ENCODE measurements at places on chromosomes 6 and 20.

DNA sequence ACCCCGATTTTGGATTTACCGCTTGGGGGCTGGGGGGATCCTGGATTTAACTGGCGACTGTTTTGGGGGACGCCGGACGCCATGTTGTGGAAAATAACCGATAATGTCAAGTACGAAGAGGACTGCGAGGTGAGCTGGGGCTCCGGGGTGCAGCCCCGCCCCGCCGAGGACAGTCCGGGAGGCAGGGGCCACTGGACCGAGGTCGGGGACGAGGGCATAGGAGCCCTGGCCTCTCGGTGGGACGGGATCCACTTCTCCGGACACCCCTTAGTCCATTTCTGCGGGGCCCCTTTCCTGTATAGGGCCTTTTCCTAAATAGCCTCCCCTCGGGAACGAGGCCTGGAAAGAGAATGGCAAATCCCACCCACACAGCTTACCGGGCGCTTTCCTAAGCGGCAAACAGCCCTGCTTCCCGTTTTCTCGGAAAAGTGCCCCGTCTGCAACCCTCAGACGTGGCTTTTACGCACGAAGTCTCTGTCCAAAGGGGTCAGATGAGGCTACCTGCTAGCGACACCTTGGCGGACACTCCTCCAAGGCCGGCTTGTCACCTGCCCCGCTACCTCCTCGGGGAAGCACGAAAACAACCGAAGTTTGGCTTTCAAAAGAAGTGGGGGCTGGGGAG, 469 bp downstream of the TFAP2C start:
- no peak for DNase-seq

DNA sequence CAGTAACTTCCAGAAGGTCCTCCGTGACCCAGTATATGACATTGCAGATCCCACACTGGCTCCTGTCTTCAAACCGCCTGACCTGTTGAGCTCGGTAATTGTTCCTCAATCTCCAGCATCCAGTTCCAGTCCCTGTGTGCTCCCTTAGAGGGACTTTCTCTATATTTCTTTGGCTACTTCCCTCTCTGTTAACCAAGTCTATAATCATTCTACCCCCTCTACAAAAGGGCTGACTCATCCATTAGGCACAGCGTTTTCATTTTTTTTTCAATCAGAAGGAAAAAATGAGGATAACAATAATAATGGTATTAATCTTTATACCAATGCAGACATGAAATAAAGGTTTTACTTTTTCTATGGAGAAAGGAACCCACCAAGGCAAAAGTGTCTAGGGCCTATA, 69.3 kb downstream of the FAM229B start:
- DNase-seq, result no peak

GRCh38 chr6:111499269-111499793, 16.3 kb upstream of the REV3L start:
- DNase-seq, result no peak

DNA sequence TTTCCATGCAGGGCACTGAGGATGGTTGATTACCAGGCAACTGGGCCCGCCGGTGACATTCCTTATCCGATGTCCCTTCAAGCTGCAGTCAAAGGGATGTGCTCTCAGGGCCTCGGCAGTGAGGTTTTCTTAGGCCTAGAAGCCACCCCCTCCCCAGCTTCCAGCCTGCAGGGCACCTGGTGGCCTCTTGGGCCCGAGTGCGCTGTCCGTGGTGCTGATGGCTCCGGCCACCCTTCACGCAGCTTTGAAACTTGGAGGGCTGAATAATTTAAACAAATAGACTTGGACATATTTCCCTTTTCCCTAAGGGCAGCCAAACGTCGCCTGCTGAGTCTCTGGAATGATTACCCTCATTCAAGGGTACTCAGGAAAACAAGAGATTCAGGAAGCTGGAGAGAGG, 8.9 kb upstream of the MLN start:
- DNase-seq, result peak; percentile 20

DNA sequence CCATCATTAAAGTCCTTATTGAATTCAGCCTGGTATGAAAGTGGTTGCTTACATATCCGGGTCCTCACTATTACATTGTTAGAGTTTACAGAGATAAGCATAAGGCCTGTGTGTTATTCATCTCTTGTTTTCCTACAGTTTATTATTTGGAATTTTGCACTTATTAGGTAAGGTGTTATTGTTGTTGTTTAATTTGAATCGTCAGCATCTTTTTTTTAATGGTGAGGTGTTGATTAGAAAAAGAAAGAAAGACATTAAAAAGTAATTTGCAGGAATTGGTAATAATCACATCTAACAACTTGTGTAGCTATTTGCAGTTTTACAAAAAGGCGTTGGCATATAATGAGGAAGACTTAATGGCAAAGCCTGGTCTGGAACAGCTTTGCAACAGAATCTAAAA, 158.6 kb downstream of the SAMD5 start:
- no peak for DNase-seq

DNA sequence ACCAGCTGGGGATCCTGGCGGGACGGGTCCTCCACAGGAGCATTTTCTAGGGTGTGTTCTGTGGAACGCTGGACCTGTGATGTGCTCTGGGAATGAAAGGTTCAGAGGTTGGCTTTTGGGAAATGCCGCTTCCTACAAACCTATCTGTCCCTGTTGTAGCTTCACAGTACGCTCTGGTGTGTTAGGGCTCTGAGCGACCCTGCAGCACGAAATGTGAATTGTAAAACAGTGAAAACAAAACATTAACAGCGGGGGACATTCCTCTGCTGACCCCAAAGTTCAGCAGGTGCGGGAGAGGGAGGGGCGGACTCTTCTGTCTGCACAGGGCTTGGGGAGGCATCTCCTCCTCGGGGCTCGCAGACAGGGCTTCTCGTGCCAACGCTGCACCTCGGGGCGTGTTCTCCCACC, 155.9 kb downstream of the NRN1 start:
- DNase-seq, result no peak

GRCh38 chr6:34207695-34208443, 28.8 kb upstream of the HMGA1 start:
- DNase-seq, result no peak

- no peak for DNase-seq
Observed at GRCh38 chr6:79186564-79186963, 47.9 kb downstream of the HMGN3 start.

DNA sequence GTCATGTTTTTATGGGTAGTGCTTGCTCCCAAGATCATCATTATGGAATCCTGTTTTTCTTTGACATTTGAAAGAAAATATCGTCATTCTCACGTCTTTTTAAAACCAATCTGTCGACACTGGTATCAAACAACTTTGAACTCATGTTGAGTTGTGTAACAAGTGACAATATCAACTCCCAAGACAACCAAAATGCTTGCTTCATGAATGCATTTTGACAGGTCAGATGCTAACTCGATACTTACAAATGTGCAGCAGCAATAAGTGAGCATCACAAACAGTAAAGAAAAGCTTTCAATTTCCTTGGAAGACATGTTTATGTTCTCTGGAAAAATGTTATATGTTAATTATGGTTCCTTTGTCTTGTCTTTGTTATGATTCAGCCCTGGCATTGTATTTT, 125.9 kb downstream of the EPHA7 start:
- no peak for DNase-seq

GRCh38 chr6:117267766-117268534, 2.6 kb downstream of the VGLL2 start:
- DNase-seq, result no peak

- no peak for DNase-seq
Observed at GRCh38 chr6:30998785-30999184, 11.5 kb upstream of the MUC22 start.

- DNase-seq, result no peak
Observed at GRCh38 chr20:8150591-8150990, 18.5 kb downstream of the PLCB1 start.

DNA sequence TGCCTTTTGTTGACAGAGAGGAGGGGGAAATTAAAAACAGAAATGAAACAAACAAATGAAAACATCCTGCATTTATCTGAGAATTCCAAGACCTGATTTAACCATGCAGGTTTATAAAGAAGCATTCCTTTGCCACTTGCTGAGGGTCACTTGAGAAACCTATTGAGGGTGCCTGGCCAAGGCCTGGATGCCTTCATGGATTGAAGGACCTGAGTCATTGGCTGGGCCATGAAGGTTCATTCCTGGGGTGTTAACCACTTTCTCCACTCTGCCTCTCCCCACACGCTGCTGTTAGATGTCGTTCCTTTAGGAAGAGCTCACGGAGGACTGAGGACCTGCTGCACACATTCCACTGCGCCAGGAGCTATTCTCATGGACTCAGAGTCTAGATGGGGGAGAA, 49.7 kb downstream of the DAAM2 start:
- DNase-seq, result no peak

DNA sequence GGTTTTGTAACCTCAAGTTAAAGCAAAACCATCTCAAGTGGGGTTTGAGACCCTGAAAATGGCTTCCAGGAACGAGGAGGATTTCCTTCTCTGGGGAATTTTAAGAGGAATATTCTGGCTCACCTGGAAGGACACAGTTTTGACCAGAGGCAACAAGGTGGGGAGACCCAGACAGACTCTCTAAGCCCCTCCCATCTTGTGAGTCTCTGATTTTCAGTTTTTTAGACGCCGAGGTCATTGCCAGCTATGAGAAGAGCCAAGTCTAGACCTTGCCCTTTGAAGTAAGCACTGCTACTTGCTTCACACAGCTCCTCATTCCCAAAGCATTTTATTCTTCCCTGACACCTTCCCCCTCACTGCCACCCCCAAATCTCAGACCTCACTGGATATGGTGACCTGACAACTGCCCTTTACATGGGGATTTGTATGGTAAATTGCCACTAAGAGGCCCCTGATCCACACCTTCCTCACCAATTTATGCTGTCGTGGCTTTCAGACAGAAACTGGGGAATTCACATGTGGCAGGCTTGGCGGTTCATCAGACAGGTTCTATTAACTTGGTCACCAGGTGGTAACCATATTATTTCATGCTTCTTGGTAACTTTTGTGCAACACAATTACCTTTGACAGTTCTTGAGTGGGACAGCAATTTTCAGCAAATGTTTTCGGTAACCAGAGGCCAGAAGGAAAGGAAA, 116.2 kb downstream of the ISM1 start:
- DNase-seq, result no peak

- DNase-seq, result no peak
Observed at GRCh38 chr6:28534306-28534705, 8.6 kb downstream of the GPX5 start.

DNA sequence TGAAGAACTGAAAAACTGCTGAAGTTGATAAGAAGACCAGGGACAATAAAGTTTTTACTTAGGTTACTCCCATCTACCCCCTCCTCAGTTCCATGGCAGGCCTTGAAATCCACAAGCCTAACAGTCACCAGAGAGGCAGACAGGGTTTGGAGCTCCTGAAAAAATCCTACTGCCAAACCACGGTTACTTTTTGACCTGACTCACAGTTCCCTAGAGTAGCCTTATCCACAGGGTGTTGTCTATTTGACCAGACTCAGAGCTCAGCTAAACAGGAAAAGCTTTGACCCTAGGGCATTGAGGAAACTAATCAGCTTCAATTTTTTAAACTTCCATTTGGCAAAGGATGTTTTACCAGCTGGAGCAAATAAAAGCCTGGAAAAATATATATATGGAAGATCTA, 257.7 kb upstream of the NT5E start:
- DNase-seq, result no peak

GRCh38 chr6:41100871-41101287, 28.1 kb downstream of the NFYA start:
- DNase-seq, result peak; percentile 27

DNA sequence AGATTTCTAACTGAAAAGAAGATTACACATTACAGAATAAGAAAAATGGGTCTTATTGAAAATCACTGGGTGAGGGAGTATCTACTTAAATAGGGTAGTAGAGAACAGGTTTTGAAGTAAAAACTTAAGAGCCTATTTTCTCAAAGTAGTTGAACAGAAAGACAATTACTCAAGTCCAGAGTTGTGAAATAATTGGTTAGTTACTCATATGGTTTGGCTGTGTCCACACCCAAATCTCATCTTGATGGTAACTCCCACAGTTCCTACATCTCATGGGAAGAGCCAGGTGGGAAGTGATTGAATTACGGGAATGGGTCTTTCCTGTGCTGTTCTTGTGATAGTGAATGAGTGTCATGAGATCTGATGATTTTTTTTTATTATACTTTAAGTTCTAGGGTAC, 1035.3 kb upstream of the GJE1 start:
- DNase-seq, result no peak

- DNase-seq, result no peak
Observed at GRCh38 chr20:15843777-15844176, 729.5 kb downstream of the KIF16B start.

DNA sequence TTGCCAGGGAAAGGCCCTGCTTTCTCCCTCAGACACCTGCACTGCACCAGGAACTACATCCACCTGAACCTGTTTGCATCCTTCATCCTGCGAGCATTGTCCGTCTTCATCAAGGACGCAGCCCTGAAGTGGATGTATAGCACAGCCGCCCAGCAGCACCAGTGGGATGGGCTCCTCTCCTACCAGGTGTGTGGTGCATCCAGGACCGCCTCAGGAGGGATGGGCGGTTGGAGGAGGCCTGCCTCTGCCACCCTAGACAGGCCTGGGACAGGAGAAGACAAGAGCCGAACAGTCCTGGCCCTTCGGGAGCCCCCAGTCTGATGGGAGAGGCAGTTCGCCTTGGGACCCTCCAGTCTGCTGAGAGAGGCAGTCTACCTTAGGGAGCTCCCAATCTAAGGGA, 24.2 kb downstream of the GLP1R start:
- no peak for DNase-seq

DNA sequence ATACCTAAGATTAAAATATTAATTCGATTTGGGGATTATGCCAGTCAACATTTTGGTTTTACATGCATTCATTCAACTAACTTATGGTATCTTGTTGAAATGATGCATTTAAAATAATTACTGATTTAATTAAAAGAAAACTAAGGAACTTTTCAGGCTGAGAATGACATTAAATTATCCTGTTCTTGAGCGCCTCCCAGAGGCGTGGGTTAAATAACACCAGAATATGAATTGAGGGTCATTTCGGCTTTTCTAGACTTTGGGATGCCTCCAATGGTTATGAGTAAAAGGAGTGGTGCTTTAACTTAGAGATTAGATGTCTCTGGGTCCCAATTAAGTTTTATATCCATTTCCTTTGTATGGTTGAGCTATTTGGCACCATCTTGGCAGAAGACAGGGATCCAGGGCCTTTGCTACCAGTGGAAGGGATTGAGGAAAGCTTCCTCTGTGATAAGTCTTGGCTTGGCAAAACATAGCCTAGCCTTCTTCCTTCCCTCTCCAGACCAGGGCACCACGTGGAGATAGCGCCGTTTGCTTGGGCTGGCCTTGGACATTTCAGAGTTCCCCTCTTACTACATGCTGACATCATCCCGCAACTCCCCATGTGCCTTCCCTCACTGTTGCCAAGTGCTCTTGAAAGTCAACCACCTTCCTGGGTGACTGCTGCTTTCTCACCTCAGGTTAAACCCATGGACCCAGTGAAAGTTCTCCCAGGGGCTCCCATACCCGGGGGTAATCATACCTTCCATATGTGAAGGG, 28.7 kb downstream of the GNAS start:
- no peak for DNase-seq

DNA sequence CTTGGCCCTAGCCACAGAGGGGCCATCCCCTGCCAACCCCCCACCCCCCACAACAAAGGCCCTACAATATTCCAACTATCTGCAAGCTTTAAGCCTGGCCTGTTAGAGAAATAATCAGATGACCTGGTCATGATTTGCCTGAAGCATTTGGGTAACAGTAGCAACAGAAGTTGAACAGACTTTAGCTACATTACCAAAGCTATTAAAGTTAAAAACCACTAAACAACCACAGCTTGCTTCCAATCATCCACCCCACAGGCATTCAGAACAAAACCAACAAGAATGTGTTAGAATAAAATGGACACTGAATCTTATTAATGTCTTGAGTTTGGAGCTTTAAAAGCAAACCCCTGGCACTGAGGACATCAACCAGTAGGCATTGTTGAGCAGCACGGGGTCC, 250.9 kb downstream of the LRFN2 start:
- DNase-seq, result no peak
